ENCODE measurements at places on chromosomes 5 and 9. TPM values are rescaled to one million over a fixed set of nuclear protein-coding genes. Genes with fewer than 3 reads are reported as not detected.
A peak's percentile ranks its signal among the peaks of the same experiment; 100 is the strongest.

RNF145 gene
- 41.3 TPM for total RNA-seq

SLC34A1 gene
- not detected for total RNA-seq

NPR3 gene
- total RNA-seq, result 44.2 TPM

GRCh38 chr5:132414634-132415378, 45.3 kb downstream of the SLC22A5 start:
- peak overlapping the region; percentile 21 for H3K27ac ChIP-seq
- H3K36me3 ChIP-seq, result no peaks in the 10 kb centered on the region
- DNase-seq, result no peak
- H3K4me1 ChIP-seq, result peaks cover 10% of the 10 kb centered on the region
- no peak overlapping the region for H3K4me3 ChIP-seq
- H3K27me3 ChIP-seq, result no peaks in the 10 kb centered on the region

- no peak overlapping the region for H3K27ac ChIP-seq
- no peaks in the 10 kb centered on the region for H3K36me3 ChIP-seq
- H3K27me3 ChIP-seq, result no peaks in the 10 kb centered on the region
- no peak for DNase-seq
- no peak overlapping the region for H3K4me3 ChIP-seq
- H3K4me1 ChIP-seq, result no peaks in the 10 kb centered on the region
Measured at GRCh38 chr5:45741110-45741509, 44.9 kb upstream of the HCN1 start.

DNA sequence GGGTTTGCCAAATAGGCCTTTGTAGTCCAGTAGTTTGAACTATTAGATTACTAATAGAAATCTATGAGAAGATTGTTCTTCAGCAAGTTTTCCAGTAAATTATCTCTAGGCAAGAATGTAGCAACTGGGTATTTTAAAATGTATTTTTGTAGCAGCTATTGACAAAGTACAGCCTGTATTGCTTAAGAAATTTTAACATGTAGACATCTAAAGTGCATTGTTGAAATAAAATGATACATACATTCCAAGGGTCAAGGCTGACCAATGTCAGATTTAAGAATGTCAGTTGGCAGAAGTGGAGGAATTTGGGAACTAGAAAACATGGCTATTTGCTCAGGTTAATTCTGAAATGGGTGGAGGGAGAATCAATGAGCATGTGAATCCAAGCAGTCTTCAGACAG, 57.5 kb upstream of the ZSWIM6 start:
- no peaks in the 10 kb centered on the region for H3K36me3 ChIP-seq
- H3K27me3 ChIP-seq, result no peaks in the 10 kb centered on the region
- H3K27ac ChIP-seq, result no peak overlapping the region
- H3K4me1 ChIP-seq, result no peaks in the 10 kb centered on the region
- no peak overlapping the region for H3K4me3 ChIP-seq

GALNT12 gene
- 3.9 TPM for total RNA-seq

REEP2 gene
- total RNA-seq, result 0.98 TPM

All from breast epithelium (tissue), 4 donors.